ENCODE measurements at places on chromosomes 1 and 21.

GRCh38 chr1:30444850-30445249, 278.5 kb downstream of the MATN1 start:
- DNase-seq, result no peak

GRCh38 chr1:154819628-154820590, 50.2 kb downstream of the KCNN3 start:
- DNase-seq, result no peak

DNA sequence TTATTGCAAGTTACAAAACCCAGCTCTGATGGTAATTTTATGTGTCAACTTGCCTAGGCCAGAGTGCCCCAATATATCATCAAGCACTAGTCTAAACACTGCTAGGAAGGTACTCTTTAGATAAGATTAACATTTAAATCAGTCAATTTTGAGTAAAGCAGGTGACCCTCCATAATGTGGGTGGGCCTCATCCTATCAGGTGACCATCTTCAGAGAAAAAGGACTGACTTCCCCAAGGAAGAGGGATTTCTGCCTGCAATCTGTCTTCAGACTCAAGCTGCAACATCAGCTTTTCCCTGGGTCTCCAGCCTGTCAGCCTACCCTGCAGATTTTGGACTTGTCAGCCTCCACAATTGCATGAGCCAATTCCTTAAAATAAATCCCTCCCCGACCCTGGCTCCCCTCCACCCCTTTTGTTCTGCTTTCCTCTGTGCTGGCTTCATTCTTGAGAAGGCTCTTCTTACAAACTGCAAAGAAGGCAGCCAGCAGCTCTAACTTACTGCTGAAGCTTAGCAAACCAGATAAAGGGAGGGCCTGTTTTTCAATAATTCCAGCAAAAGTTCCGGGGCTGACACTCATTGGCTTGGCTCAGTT, 56.4 kb upstream of the RUNX3 start:
- no peak for DNase-seq

- DNase-seq, result no peak
Measured at GRCh38 chr21:29384683-29385359, 86.1 kb downstream of the BACH1 start.

DNA sequence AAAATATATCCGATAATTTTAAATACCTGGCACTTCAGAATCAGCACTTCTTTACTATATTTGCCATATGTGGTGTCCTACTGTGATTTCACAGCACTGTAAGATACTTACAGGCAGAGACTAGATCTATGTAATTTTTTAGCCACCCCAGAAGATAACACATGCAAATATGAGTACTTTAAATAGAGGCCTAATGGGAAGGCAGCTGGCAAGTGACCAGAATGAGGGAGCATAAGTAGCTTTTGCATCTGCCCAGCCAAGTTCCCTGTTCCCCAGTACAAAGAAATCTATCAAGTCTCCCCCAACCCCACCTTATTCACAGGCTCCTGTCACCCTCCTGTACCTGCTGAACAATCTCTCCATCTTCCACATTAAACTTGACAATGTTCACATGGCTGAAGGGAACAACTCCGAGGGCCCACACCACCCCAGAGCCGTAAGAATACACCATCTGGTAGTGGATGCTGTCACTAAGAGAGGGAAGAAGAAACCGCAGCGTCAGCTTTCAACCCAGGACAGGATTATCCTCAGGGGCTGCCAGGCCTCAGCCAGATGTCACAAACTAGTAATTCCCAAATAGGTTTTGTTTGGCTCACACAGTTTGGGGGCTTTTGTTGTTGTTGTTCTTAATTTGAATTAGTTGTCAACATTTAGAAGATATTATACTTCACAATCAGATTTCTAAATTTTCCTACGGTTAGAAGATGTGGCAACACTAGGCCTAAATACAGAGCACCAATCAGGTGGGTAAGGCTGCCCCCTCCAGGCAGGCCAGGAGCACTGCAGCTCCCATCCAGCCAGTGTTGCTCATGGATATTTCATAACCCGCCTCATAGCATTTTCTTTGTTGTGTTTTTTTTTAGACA, 10.4 kb downstream of the EMC1 start:
- peak; percentile 77 for DNase-seq

GRCh38 chr1:192896376-192896775, 87.5 kb downstream of the RGS2 start:
- DNase-seq, result no peak

DNA sequence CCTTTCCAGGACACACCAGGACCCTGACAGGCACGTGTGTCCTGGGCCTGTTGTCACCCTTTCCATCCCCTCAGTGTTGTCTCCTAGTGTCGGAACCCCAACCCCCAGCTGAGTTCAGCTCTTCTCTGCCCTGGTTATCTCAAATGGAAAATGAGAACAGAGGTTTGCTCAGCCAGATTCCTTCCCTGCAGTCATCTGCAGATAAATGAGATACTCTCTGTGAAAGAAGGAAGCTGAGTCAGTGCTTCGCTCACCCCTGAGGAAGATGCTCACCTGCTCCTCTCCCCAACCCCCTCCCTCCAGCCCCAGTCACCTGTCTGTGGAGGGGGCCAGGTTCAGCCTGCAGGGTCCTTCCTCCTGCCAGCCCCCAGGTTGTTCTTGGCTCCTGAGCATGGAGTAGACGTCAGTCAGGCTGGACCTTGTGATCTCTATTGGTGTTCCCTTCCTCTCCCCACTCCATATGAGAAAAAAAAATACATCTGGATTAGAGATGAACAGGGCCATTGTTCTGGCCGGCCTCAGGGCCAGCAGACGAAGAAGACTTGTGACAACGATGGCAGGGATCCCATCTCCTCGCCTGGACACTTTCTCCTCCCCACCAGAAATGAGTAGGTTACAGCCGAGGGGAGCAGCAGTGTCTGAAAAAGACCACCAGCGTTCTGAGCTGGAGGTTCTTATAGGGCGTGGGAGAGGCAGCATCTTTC, 20.9 kb downstream of the PHGDH start:
- DNase-seq, result no peak

DNA sequence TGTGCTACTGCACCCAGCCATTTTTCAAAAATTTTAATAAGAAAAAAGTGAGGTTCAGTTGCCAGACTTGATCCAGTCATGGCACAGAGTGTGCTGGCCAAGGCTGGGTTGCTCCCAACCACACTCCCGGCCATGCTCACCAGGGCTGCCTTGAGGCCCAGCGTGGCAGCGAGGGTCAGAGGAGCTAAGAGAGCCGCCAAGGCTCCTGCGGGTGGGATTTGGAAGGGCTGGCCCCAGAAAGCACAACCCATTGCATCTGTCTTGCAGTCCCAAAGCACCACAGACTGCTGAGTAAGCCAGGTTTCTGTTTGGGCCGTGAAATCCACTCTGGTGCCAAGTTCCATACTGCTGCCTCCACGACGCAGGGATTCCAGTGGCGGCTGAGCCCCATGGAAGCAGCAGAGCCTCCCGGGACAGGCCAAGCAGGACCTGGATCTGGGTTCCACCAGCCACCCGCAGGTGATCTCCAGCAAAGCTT, 22.6 kb downstream of the ZBTB17 start:
- no peak for DNase-seq

DNA sequence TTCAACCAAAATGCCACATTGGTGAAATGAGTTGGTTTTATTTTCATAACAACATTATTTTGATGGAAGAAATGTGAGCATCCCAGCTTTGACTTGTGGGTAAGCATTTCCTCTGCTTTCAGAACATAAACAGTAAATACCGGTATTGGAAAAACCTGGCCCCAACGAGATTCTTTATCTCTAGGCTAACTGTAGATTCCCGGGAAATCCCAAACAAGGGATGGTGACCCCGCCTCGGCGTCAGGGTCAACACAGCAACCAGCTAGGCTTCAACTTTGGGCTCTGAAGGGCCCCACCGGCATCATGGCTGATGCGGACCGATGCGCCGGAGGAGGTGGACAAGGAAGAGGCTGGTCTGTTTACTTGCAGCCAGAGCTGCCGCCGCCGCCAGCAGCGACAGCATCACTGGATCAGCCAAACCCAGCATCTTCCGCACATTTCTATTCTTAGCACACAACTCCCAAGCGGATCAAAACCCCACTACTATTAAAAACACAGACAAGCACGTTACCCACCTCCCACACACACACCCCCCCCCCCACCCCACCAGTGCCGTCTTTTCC, 1.1 kb downstream of the AKT3 start:
- DNase-seq, result peak; percentile 72

All from activated T-cell treated with anti-CD3 and anti-CD28 coated beads, Interleukin-2, amount 50 U/mL, for 24 hours (primary cell).